ENCODE measurements at places on chromosomes 5 and 9. TPM values are rescaled to one million over a fixed set of nuclear protein-coding genes. Genes with fewer than 3 reads are reported as not detected.
A peak's percentile ranks its signal among the peaks of the same experiment; 100 is the strongest.

- peak; percentile 69 for DNase-seq
- no peak overlapping the region for H3K4me3 ChIP-seq
- no peaks in the 10 kb centered on the region for H3K36me3 ChIP-seq
- peaks cover 30% of the 10 kb centered on the region for H3K4me1 ChIP-seq
- H3K27me3 ChIP-seq = no peaks in the 10 kb centered on the region
These were observed 87.5 kb upstream of the RANBP3L start for GRCh38 chr5:36389245-36389644.

DNA sequence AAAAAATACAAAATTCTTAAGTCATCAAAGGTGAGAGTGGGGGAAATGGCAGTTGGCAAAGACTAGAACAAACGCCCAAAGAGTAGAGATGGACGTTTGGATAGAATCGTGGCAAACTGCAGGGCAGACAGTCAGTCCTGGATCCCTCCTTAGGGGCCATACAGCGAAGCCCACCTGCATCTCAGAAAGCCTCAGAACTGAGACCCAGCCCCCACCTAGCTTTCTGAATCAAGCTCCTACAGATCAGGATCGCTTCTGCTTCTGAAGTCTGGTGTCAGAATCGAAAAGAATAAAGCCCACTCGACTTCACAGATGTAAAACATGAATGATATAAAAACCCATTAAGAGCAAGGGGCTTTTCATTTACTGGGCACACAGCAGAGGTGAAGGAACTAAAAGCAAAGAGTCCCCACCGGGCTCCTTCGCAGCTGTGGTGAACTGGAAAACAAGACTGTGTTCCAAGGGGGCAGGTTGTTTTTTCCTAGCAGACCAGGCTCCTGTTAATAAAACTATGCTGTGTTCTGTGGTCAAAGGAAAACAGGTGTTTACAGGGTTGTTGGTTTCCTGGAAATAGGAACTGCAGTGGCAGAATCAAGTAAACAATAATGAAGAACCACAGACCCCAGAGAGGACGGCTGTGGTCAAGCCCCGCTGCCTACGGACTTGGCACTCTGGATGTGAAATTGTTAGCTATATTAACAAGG is 91.8 kb downstream of the TLE1 start:
- no peak overlapping the region for H3K4me3 ChIP-seq
- H3K27ac ChIP-seq = no peak overlapping the region
- DNase-seq = no peak
- no peaks in the 10 kb centered on the region for H3K36me3 ChIP-seq
- no peaks in the 10 kb centered on the region for H3K4me1 ChIP-seq

- H3K27me3 ChIP-seq = no peaks in the 10 kb centered on the region
- no peaks in the 10 kb centered on the region for H3K36me3 ChIP-seq
- DNase-seq = no peak
These were observed 68.7 kb downstream of the SEMA4D start for GRCh38 chr9:89428901-89429890.

DNA sequence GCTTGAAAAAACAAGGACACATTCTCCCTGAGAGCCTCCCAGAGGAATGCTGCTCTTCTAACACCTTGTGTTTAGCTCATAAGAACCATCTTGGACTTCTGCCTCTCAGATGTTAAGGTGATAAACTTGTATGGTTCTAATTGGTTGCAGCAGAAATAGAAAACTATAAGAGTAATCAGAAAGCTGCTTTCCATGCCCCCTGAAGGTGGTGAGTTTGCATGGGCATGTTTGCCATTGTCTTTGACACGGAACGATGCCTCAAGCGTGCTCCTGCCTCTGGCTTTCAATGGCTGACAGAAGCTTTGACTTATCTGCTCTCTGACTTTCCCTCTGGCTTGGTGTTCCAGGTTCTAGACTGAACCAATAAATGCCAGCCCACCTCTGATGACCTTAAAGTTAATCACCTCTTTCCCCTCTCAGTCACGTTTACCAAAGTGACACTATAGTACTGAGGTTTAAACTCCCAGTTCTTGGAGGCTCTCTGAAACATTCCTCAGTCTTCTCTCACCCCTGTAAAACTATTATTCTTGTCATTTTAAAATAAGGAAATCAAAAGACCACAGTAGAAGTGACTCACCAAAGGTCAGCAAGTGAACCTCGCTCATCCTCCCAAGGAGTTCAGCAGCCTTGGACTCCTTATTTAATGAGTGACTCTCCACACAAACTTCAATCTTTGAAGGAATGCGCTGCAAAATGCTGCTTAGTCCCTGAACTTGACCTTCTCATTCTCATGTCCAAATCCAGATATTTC is 103.6 kb downstream of the PIK3R1 start:
- H3K36me3 ChIP-seq = no peaks in the 10 kb centered on the region
- no peak for DNase-seq
- H3K27ac ChIP-seq = no peak overlapping the region
- no peak overlapping the region for H3K4me3 ChIP-seq
- no peaks in the 10 kb centered on the region for H3K27me3 ChIP-seq

Gene GPRIN1
- 0.55 TPM for total RNA-seq

Gene TRAF1
- total RNA-seq = 5.3 TPM

Gene CATSPER3
- not detected for total RNA-seq

Gene LPAR1
- 62.4 TPM for total RNA-seq

Gene ATP6V0E1
- total RNA-seq = 138 TPM

Gene DRD1
- total RNA-seq = not detected

Gene GLDC
- not detected for total RNA-seq

Gene IFNA1
- total RNA-seq = not detected

Gene EGFLAM
- 2.5 TPM for total RNA-seq

All from sigmoid colon (tissue), 7 donors.